ENCODE measurements at places on chromosomes 6 and 20. TPM values are rescaled to one million over a fixed set of nuclear protein-coding genes. Genes with fewer than 3 reads are reported as not detected.

ATP6V1G2 gene
- 1.6 TPM for total RNA-seq

UBD gene
- not detected for total RNA-seq

SYTL3 gene
- total RNA-seq = 3.2 TPM

AKAP7 gene
- total RNA-seq = 8.6 TPM

DNA sequence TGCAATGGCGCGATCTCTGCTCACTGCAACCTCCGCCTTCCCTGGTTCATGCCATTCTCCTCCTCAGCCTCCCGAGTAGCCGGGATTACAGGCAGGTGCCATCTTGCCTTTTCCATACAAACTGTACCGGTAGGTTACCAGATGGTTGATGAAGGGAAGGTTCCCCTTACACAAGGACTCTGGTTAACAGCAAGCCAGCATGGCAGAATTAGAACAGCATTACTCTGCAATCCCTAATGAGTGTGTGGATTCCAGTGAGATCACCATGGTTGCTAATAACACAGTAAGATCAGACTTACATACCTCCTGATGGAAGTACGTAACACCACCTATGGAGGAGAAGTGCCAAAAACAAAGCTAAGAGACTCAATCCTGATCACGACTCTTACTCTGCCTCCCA, 51.7 kb downstream of the TTI1 start:
- H3K36me3 ChIP-seq = peaks cover 16% of the 10 kb centered on the region
- no peak overlapping the region for H3K4me3 ChIP-seq
- peaks cover 29% of the 10 kb centered on the region for H3K4me1 ChIP-seq
- H3K27ac ChIP-seq = no peak overlapping the region
- DNase-seq = no peak
- no peaks in the 10 kb centered on the region for H3K27me3 ChIP-seq

DNA sequence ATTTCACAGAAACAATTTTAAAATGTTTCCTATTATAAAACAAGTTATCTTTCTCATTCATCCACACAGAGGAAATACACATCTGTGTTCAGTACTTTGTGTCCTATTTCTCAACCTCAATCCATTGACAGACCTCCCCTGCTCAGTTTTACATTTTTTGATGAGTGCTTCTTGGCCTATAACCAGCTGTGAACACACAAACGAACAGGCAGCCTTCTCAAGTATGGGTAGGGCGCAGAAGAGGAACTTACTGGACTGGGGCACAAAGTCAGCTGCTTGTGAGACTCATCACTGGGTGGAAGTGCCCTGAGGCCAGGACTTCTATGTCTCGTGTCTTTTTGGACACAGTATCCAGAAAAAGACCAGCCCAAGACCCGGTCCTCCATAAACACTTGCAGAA, 2.8 kb downstream of the RPS6KA2 start:
- peak overlapping the region; percentile 29 for H3K27ac ChIP-seq
- H3K36me3 ChIP-seq = no peaks in the 10 kb centered on the region
- DNase-seq = peak; percentile 71

- no peaks in the 10 kb centered on the region for H3K27me3 ChIP-seq
- no peaks in the 10 kb centered on the region for H3K36me3 ChIP-seq
- H3K4me1 ChIP-seq = no peaks in the 10 kb centered on the region
- no peak overlapping the region for H3K27ac ChIP-seq
- DNase-seq = no peak
Observed at GRCh38 chr20:4560667-4561066, 161.0 kb upstream of the PRND start.

DNA sequence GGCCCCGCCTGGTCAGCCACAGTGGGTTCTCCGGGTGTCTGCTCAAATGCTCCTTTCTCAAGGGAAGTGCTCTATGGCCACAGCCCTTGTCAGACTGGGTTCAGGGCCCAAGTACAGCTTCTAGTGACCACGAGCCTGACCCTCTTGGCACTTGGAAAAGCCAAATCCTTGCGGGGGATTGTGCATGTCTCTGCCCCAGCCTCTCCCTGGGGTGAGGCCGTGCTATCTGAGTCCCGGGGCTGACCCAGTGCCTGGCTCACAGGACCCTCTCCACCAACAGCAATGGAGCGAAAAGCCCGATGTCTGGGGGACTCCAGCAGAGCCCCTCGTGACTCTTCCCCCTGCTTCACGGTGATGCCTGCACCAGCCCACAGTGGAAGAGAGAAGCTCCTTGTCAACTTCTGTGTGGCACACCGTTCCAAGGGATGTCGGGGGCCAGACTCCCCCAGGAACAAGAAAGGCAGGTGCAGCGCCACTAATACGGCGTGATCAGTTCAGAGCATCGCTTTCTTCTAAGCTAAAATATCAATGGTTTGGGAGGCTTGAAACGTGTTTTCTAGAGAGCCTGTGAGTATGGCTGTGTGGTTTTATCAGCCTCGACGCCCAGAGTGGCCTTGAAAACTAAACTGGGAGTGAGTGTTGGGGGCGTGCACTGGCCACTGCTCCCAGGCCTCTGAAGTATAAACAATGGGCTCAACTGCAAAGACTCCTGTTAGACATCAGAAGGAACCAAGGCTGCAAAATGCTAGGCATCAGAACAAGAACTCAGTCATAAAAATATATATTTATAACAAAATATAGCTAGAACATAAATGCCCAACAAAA, 51.9 kb downstream of the DLL1 start:
- no peaks in the 10 kb centered on the region for H3K36me3 ChIP-seq
- DNase-seq = no peak
- no peak overlapping the region for H3K27ac ChIP-seq
- no peak overlapping the region for H3K4me3 ChIP-seq

- H3K27me3 ChIP-seq = no peaks in the 10 kb centered on the region
- no peak overlapping the region for H3K4me3 ChIP-seq
- H3K36me3 ChIP-seq = no peaks in the 10 kb centered on the region
Observed at GRCh38 chr6:87498048-87498447, 25.3 kb downstream of the SLC35A1 start.

Measured in gastrocnemius medialis (tissue), 4 donors.